GM23338 (cell line): ENCODE measurements at places on chromosomes 3 and 15. TPM values are rescaled to one million over a fixed set of nuclear protein-coding genes. Genes with fewer than 3 reads are reported as not detected.

DNA sequence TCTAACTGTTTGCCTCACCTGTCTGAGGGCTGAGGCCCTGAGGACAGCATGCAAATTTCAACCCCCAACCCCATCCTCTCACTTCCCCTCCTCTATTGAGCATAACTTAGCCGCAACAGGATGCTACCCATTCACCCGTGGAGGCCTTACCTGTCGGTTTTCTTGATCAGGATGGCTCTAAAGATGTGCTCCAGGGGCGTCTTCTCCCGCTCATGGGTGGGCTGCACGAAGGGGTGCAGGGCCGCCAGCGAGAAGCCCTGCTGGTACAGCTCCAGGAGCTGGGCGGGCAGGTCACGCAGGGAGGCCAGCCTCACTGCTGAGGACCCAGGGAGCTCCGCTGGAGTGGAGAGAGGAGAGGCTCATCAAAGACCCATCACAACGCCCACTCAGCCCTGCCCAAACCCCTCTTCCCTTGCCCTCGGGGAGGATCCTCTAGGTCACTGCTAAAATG, 79.8 kb downstream of the RFTN1 start:
- no peaks in the 10 kb centered on the region; the same call in 1 of the 2 replicates for H3K4me1 ChIP-seq
- no peak overlapping the region for H3K4me3 ChIP-seq
- no peak overlapping the region for H3K27ac ChIP-seq
- no peaks in the 10 kb centered on the region for H3K27me3 ChIP-seq

- DNase-seq, result no peak
- no peaks in the 10 kb centered on the region for H3K36me3 ChIP-seq
- no peak overlapping the region for H3K27ac ChIP-seq
- no peaks in the 10 kb centered on the region for H3K27me3 ChIP-seq
Measured at GRCh38 chr15:56442354-56442753, 22.6 kb downstream of the MNS1 start.

Gene C3orf70
- 1.1 and 1.5 TPM in 2 replicates for total RNA-seq

DNA sequence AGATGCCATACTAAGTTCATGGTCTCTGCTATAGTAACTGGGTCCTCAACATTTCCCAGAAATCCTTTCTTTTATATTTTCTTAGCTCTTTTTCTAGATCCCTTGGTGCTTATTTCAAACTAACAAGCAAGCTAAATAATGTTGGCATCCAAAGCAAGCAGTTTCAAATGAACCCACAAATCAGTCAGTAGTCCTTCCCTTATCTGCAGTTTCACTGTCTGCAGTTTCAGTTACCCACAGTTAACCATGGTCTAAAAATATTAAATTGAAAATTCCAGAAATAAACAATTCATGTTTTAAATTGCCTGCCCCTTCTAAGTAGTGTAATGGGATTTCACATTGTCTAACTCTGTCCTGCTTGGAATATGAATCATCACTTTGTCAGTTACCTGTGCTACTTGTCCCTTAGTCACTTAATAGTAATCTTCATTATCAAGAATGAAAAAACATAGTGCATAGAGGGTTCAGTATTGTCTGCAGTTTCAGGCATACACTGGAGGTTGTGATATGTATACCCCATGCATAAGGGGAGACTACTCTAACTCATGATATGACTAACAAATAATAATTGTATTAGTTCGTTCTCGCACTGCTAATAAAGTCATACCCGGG, 633.7 kb downstream of the MECOM start:
- no peaks in the 10 kb centered on the region for H3K36me3 ChIP-seq
- no peak for DNase-seq
- H3K27me3 ChIP-seq, result no peaks in the 10 kb centered on the region
- H3K4me1 ChIP-seq, result 0 out of 2 replicates have a peak, but pooled peaks cover 9% of the 10 kb centered on the region
- H3K4me3 ChIP-seq, result no peak overlapping the region
- H3K27ac ChIP-seq, result no peak overlapping the region

Gene CCRL2
- total RNA-seq, result not detected in 2 replicates

Gene NCK1
- 27.1 and 28.4 TPM in 2 replicates for total RNA-seq

Gene CTXND1
- total RNA-seq, result not detected in 2 replicates

- H3K27ac ChIP-seq, result no peak overlapping the region
- H3K36me3 ChIP-seq, result peaks cover 3% of the 10 kb centered on the region; the same call in 1 of the 2 replicates
Measured at GRCh38 chr15:80951941-80952340, 37.7 kb downstream of the MESD start.

GRCh38 chr15:101492766-101493692, 3.5 kb upstream of the PCSK6 start:
- DNase-seq, result no peak
- peaks cover 17% of the 10 kb centered on the region; the same call in 1 of the 2 replicates for H3K4me1 ChIP-seq
- H3K27me3 ChIP-seq, result peaks cover 22% of the 10 kb centered on the region
- H3K36me3 ChIP-seq, result no peaks in the 10 kb centered on the region
- no peak overlapping the region for H3K27ac ChIP-seq

DNA sequence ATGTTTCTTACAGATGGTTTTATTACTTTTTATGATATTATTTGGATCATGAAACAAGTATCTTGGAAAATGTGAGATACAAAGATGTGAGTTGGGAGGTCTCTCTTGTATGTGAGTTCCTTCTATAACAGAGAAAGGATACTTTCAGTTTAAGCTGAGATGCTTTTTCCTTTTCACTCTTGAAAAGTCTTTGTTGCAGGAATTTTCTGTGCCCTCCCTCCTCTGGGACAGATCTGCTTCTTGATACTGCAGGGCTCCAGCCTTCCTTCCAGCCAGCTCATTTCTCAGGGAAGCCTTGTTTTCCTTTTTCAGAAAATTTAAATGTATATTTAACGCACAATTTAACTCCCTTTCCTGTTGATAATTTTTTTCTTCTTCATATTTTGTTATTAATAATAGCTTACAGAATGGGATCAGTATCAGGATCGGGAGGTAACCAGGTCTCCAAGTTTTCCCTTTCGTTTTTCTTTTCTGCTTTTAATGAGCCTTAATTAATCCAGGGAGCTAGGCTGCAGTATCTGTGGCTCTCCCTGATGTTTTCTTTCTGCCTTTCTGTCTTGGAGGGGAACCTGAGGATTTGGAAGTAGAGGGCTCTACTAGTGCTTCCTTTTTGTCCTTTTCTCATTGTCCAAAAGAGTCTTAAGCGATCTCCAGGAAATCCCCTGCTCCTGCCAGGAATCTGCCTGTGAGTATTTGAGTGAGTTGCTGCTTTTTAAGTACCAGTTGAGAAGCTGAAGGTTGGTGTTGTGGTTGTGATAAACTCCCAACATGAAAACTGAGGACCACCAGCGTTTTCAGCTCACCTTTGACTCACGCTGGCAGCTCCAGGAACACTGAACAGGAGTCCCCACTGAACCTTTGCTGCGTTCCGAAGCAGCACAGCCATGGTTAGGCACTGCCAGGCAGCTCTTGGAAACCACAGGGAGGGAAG, 105.7 kb downstream of the IGF1R start:
- peaks cover 44% of the 10 kb centered on the region for H3K4me1 ChIP-seq
- DNase-seq, result peak; percentile 59
- H3K27ac ChIP-seq, result peak overlapping the region; percentile 55
- no peak overlapping the region for H3K4me3 ChIP-seq

DNA sequence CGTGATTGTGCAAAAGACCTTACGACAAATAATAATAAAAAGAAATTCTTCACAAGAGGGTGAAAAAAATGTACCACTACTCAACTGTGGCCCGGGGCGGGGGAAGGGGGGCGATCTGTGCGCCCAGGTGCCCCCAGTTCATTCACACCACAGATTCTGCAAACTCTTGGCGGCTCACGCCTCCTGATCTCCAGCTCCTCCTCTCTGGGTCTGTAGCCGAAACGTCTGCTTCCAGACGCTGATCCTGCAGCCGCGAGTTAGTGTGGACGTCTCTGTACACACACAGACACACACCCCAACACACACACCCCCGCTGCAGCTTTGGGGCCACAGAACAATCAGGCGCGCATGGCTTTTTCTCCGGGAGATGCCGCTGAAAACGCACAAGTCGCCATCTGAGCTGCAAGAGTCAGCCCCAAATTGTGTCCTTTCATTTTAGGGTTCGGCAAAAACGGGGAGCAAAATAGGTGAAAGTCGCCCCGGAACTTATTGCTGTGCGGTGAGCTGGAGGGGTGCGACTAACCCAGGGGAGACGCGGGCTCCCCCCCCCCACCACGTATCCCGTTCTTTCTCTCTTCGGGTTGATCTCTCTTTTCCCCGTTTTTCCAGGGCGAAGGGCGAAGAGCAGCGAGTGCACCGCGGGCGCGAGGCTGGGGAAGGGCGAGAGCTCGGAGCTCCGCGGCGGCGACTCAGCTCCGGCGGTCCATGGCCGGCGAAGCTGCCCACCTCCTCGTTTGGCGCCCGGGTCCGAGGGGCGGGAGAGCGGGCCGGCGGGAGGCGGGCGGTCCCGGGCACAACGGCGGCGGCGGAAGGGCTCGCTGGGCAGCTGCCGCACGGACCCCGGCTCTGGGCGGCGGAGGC, 505 bp upstream of the WNT5A start:
- H3K4me3 ChIP-seq, result peak overlapping the region; percentile 93
- peaks cover 93% of the 10 kb centered on the region for H3K27me3 ChIP-seq
- no peaks in the 10 kb centered on the region for H3K36me3 ChIP-seq
- DNase-seq, result peak; percentile 66
- H3K4me1 ChIP-seq, result peaks cover 40% of the 10 kb centered on the region
- no peak overlapping the region for H3K27ac ChIP-seq

- H3K4me1 ChIP-seq, result no peaks in the 10 kb centered on the region
- H3K27me3 ChIP-seq, result no peaks in the 10 kb centered on the region
- H3K36me3 ChIP-seq, result no peaks in the 10 kb centered on the region
- peak; percentile 32 for DNase-seq
- H3K4me3 ChIP-seq, result no peak overlapping the region
Measured at GRCh38 chr3:161163297-161163696, 57.8 kb upstream of the NMD3 start.

Gene THRB
- total RNA-seq, result 3.2 and 8.0 TPM in 2 replicates
